8988T (cell line): ENCODE measurements at places on chromosomes 7 and 10.
A peak's percentile ranks its signal among the peaks of the same experiment; 100 is the strongest.

DNA sequence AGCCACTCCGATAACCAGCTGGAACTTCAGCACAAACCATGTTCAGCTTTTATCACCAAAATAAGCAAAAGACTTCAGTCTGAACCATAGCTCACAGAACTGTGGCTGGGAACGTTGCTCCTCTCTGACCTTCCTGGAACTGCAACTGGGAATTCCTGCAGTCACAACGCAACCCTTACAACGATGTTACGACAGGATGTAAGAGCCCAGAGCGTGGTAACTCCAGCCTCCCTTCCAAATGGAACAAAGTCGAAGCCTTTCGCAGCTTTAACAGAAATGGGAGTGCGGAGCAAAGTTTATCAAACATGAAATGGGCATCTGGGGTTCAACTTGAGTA lies 162.6 kb downstream of the ADAM12 start:
- no peak for DNase-seq

DNA sequence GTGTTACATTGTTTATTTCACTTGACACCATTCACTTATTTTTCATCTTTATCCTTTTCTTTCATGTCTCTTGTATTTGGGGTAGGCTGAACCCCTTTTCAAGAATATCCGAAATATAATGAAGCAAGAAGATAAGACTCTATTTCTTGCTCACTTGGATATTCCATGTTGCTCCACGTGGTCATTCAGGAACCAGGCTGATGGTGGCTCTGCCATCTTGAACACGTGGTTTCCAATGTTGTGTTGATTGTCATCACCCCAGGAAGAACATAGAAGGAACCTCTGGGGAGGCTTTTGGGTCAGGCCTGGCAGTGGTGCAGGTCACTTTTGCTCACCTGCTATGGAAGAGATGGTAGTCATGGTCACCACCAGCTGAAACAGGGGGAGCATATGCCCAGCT lies 9.3 kb upstream of the GALNTL5 start:
- no peak for DNase-seq

- no peak for DNase-seq
These were observed 756.3 kb downstream of the AUTS2 start for GRCh38 chr7:70354409-70355169.

GRCh38 chr7:36787933-36788378 lies 63.7 kb upstream of the AOAH start:
- DNase-seq: no peak

GRCh38 chr7:4791101-4791737 lies 15.8 kb downstream of the AP5Z1 start:
- DNase-seq: no peak

DNA sequence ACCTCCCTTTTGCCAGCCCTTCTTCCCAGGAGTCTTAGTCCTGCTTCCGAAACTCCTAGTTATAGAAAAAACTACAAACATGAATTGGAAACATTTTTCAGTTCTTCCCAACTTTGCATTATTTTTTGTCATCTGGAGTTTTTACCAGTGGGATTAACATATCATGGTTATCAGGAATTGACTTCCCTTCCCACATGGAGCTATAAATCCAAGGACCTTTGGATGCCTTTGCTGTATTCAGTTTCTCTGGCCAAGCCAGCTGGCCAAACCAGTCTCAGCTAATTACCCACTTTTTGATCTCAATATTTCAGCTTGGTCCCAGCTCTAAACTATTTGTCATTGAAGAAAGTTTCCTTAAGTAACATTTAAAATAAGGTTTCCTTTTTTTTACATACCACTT lies 570.6 kb downstream of the SORCS1 start:
- no peak for DNase-seq

GRCh38 chr10:88408096-88408495 lies 175.0 kb downstream of the RNLS start:
- DNase-seq: no peak

GRCh38 chr10:99612167-99612831 lies 7.9 kb downstream of the SLC25A28 start:
- peak; percentile 38 for DNase-seq

- no peak for DNase-seq
These were observed 200.9 kb downstream of the CXCL12 start for GRCh38 chr10:44183667-44184632.

DNA sequence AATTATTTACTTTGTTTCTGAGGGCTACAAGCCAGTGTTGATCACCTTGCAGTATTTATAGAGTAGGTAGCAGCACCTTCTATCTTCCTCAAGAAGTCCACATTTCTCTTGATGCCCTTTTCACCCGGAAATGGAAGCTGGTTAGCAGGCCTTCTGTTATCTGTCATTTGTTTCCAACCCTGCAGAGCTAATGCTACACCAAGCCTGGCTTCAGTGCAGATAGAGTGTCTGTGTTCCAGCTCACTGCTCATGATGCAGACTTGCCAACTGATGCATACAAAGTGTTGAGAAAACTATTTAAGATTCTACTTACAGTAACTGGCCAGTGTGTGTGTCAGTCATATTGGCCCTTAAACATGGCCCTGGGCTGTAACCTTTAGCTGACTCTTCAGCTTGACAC lies 301.0 kb downstream of the LHFPL3 start:
- DNase-seq: no peak

- no peak for DNase-seq
These were observed 1447.5 kb downstream of the GATA3 start for GRCh38 chr10:9501944-9502343.

GRCh38 chr7:139561-140243 lies 52.7 kb upstream of the FAM20C start:
- no peak for DNase-seq

DNA sequence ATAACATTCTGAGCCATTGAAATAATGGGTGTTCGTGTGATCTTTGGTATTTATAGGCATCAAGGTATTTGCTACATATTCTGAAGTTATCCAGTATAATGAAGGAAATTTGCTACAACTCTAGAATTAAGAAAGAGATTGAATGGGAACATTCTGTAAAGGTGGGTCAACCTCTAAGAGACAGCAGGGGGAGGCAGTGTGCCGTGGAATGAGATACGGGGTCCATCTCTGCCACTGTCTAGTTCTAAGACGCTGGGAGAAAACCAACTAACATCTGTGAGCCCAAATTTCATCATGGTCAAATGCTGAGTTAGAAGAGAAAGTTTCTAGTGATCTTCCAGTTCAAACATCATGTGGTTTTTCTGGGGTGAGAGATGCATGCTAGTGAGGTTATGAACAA lies 368.9 kb downstream of the SORCS1 start:
- peak; percentile 15 for DNase-seq

GRCh38 chr7:34728156-34728555 lies 70.1 kb downstream of the NPSR1 start:
- DNase-seq: no peak

- DNase-seq: no peak
These were observed 109.5 kb upstream of the GATA3 start for GRCh38 chr10:7945034-7945433.

GRCh38 chr10:98154076-98154475 lies 19.6 kb downstream of the R3HCC1L start:
- no peak for DNase-seq

- DNase-seq: no peak
These were observed 964.9 kb downstream of the REEP3 start for GRCh38 chr10:64486149-64486548.
